ENCODE measurements at places on chromosomes 1 and 21.

GRCh38 chr1:185532856-185533255 lies 201.3 kb upstream of the HMCN1 start:
- DNase-seq: no peak

DNA sequence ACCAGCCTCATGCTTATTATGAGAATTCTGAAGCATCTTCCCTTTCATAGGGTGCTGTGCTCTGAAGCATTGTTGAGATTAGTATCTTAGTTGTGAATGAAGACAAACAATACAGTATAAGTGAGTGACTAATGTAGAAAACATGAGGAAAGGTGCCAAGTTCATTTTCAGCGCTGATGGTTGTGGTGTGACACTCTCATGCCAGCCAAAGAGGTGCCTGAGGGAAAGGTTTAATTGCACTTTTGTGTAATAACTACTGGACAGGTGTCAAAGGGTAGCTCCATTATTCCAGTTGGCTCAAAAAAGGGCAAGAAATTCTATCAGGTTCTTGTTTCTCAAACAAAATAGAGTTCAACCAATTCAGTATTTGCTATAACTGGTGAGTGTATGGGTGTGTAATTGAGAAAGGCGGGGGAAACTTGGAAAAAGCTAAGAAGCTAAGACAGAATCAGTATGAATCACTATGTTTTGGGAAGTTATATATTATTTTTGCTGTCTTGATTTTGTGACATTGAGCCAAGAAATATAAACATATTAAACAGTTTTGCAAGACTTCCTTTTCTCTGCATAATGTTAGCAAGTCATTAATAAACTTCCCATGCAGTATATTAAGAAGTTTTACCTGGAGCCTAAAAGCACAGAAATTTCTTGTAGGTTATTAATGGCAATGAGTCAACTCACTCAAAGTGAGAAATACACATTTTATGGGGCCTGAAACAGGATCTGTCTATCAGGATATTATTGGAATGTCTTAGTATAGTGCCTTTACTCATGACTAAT lies 31.8 kb downstream of the KCNK2 start:
- peak; percentile 84 for DNase-seq

DNA sequence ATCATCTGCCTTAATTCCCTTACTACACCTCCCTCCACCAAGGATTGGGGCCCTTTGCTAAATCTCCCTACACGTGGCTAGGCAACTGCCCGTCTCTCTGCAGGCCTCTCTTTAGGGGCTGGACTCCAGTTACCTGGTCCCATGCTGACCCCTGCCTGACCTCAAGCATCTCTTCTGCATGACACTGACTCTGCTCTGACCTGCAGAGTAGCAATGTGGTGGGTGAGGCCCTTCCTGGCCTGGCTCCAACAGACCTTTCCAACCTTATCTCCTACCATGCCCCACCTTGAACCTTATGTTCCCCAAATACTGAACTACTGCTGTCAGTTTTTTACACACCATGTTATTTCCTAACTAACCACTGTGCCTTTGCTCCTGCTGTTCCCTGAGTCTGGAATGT lies 45.9 kb upstream of the EPS15 start:
- DNase-seq: no peak

GRCh38 chr1:52677076-52677806 lies 20.9 kb downstream of the COA7 start:
- no peak for DNase-seq

DNA sequence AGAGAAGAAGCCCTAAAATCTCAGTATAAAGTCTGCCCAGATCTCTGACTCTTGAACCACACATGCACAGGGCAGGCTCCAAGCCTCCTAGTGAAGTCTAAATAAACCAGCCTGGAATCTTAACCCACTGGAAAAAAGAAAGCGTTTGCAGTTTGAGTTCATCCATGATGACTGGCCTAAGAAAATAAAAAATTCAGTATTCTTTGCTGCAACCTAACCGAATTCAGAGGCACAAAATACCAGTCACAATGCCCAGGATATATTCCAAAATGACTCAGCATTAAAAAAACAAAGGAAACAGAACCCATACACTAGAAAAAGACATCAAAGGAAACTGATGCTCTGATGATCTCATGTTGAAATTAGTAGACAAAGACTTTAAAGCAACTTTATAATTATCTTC lies 269.2 kb downstream of the SDCCAG8 start:
- no peak for DNase-seq

GRCh38 chr1:21232044-21232443 lies 55.3 kb upstream of the EIF4G3 start:
- DNase-seq: no peak

- no peak for DNase-seq
Observed at GRCh38 chr1:173161510-173162221, 45.5 kb downstream of the TNFSF4 start.

GRCh38 chr1:83808536-83808935 lies 190.4 kb downstream of the TTLL7 start:
- DNase-seq: no peak

DNA sequence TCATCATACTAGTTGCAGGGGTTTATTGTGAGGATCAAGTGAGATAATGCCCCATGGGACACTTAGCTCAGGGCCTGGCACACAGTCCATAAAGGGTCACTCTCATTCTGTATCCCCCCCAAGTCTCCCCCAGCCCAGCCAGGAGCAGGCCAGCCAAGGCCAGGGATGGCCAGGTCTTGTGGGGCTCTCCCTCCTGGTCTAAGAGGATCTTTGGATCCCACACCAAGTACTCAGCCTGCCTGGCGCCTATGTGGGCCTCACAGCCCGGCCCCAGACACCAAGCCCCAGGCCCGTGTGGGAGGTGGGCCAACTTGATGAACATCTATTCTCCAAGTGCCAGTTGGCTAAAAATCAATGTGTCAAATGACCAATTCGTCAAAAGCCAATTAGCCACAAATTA lies 117.8 kb downstream of the GLIS1 start:
- DNase-seq: no peak

DNA sequence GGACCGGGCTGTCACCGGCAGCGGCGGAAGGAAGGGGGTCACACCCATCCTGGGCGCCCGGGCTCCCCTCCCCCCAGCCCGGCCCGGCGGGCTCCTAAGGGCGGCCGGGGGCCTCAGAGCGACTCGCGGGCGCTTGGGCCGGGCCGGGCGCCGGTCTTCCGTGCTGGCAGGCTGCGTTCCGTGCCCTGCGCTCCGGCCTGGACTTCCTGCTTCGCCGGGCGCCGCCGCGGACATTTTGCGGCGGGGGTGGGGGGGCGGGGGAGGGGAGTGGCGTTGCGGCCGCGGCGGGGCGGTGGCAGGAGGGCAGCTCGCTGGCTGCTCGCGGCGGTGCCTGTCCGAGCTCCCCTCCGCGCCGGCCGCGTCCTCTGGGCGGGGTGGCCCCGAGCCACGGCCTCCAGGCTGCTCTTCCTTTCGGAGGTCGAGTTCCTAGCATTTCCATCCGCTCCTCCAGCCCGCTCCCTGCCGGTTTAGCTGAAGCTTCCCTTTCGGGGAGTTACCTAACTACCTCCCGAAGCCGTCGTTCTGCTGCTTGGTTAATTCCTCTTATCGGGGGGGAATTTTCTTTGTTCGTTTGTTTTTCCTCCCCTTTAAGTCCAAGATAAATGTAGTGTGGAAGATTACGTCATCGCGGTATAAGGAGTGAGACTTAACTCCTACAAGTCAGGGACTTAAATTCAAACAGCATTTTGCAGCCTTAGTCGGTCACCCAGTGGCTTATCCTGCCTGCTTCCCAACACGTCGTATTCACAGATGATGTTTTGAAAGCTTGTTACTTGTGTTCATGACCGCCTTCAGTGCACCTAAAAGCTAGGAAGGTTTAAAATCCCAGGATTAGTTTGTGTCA lies 730 bp downstream of the CDC42 start:
- DNase-seq: peak; percentile 85

GRCh38 chr1:61605607-61606321 lies 119.2 kb downstream of the TM2D1 start:
- DNase-seq: no peak

GRCh38 chr1:229479660-229480399 lies 28.3 kb downstream of the NUP133 start:
- DNase-seq: no peak

DNA sequence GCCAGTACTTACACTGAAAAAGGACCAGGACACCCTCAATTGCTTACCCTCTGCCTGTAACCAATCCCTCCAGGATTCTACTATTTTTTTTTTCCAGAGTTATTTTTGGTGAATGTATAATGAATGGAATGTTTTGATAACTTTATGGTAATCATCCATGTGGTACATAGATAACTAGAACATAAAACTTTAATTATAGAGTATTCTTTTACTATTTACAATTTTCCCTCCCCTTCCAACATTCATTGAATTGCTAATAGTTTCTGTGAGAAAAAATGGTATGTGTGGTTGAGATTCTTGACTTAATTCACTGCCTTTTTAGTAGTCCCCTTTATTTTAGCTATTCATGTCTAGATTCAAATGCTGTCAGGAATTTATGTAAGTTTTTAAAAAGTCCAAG lies 164.6 kb downstream of the CYYR1 start:
- no peak for DNase-seq

DNA sequence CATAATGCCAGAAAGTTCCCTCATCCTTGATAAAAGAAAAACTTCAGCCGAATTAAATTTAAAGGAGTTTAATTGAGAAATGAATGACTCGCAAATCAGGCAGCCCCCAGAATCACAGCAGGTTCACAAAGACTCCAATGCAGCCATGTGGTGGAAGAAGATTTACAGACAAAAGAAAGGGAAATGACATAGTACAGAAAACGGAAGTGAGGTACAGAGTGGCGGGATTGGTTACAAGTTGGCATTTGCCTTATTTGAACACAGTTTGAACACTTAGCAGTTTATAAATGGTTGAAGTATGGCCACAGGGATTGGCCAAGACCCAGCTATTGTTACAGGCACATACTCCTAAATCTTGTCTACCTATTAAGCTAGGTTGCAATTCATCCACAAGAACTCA lies 46.6 kb downstream of the HIVEP3 start:
- DNase-seq: no peak

GRCh38 chr1:198681831-198682759 lies 43.3 kb downstream of the PTPRC start:
- peak; percentile 90 for DNase-seq

DNA sequence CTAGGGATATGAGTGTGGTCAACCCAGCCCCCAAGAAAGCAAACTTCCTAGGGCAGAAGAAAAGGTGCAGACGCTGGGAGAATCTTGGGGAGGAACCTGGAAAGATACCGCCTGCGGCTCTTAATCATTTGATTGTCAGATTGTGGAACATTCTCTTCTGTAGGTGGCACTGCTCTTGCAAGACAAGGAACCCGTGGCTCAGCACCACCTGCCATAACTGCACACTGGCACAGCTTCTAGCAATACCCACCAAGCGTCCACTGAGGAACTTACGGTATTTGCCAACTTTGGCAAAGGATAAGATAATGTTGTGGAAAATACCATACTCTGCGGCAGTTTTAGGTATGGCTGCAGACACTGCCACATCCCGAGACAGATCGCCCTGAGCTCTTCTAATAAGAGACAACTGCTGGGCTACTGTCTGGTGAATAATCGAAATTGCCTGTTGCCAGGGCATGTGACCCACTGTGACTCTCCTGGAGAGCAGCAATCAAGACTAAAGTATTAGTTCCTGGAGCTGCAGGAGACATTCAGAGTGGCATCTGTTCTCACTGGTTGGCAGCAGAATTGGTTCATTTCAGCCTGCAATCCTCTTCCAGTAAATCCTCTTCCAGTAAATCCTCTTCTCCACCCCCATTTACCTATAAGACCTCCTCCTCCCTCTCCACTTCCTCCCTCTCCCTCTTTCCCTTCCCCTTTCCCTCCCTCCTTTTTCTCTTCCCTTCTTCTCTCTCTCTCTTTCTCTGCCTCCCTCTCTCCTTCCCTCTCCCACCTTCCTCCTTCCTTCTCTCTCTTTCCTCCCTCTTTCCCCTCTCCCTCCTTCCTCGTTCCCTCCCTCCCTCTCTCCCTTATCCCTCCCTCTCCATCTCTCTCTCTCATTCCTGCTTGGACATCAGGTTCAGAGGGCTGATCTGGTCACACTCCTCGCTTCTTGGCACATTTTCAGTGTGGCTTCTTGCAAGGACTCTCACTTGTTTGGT lies 49.7 kb upstream of the B3GALT5 start:
- no peak for DNase-seq

DNA sequence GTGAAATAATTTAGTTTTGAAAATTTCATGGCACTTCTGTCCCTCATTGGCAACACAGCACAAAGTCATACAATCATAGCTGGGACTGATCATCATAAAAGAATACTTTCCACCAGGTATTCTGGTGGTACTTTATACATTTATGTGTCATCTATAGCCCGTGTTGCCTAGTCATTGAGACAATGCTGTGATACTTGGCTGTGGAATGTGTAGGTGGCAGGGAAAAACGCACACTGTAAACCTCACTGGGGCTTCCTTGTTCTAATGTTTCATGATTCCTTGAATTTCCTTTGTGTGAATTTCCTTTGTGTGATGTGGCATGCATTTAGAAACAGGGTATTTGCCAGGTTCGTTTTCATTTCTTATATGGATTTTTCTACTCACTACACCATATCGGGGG lies 118.3 kb downstream of the FMN2 start:
- DNase-seq: no peak

DNA sequence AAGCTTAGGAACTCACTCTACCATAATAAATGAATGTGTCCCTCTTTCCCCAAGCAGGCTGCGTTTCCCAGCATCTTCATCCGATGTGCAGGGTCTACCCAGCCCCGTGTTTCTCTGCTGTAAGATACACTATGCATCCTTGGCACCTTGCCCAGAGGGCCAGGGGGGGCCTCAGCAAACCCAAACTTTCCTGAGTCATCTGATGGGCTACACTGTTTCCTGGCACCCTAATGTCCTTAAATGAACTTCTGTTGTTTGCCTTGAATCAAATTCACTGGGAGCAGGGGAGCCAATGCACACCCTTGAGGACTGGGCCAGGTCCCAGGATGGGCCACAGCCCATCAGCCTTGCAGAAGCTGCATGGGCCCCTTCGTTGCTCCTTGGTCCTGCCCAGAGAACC lies 145.5 kb downstream of the IGSF21 start:
- DNase-seq: no peak

DNA sequence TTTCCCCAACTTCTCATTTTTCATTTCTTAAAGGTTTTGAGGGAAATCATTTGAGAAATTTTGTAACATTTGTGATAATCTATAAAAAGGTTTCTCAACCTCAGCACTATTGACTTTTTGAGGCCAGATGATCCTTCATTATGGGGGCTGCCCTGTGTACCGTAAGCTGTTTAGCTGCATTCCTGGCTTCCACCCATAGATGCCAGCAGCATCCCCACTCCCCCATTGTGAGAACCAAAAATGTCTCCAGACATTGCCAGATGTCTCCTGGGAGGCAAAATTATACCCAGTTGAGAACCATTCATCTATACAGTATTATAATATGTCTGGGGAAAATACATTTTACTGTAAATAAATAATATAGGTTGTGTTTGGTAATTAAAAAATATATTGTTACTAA lies 146.0 kb downstream of the PBX1 start:
- no peak for DNase-seq

- DNase-seq: no peak
Observed at GRCh38 chr1:44740179-44740617, 561 bp downstream of the KIF2C start.

DNA sequence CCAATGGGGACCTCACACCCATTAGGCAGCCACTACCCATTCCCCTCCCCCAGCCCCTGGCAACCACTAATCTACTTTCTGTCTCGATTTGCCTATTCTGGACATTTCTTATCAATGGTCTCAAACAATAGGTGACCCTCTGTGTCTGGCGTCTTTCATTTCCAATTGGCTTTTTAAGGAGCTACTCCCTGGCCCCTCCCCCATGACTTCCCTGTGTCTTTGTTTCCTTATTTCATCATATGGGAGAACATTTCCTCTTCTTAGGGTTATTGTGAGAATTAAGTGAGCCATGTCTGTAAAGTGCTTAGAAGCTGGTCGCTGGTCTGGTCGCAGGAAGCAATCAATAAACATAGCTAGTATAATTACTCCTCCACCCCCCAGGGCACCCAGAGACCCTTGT lies 80.9 kb downstream of the SPSB1 start:
- DNase-seq: no peak

- no peak for DNase-seq
Observed at GRCh38 chr1:154006136-154006535, 15.6 kb downstream of the RPS27 start.

All from retinal pigment epithelial cell (primary cell).